ENCODE measurements at places on chromosomes 2 and 18. TPM values are rescaled to one million over a fixed set of nuclear protein-coding genes. Genes with fewer than 3 reads are reported as not detected.

- DNase-seq = no peak
Observed at GRCh38 chr2:162636206-162636728, 202.3 kb downstream of the KCNH7 start.

The LYPD6 gene
- not detected for polyA plus RNA-seq

GRCh38 chr2:40374543-40375240 is 77.2 kb downstream of the SLC8A1 start:
- DNase-seq = no peak

DNA sequence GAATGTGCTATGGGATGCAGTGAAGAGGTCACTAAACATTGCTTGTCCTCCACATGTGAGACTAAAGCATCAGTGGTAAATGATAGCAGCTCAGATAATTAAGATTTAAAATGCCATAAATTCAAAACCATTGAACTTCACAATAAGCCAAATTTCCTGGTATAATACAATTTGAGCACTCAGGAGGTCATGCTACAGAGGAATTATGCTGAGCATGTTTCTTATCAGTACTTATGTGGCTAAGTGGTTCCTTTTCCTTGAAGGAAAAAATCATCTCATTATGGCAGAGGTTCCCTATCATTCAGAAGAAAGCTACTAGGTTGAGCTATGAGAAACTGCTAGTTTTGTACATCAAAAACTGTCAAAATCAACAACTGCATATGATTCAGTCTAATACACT is 156.6 kb downstream of the AGPS start:
- no peak for DNase-seq

DNA sequence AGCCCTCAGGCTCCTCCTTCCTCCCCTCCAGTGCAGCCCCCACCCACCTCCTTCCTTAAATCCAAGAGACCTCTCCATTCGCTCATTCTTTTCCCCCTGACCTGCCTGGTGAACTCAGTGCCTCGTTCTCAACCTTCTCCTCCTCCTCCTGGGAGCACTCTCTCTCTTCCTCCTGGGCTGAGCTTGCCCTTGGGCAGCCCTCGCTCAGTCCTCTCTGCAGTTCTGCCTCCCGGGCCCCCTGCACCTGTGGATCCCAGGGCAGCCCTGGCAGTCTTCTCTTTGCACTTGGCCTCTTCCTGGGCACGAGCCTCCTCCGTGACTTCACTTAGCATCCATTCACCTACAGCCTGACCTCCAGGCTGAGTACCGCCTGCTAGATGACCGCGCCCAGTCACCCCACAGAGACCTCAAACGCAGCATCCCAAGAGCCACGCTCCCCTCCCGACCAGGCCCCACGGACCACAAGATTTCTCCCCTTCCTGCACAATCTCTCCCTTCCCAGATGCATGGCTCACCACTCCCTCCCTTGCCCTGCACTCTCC is 58.9 kb upstream of the ID2 start:
- no peak for DNase-seq

Data from CD4-positive, CD25-positive, alpha-beta regulatory T cell (primary cell).